Liver (tissue), 10 donors: ENCODE measurements at places on chromosomes 2 and 18.
A peak's percentile ranks its signal among the peaks of the same experiment; 100 is the strongest.

GRCh38 chr18:8988260-8988871, 114.1 kb upstream of the NDUFV2 start:
- DNase-seq: peak; percentile 42

GRCh38 chr2:63434024-63435001, 154.0 kb downstream of the WDPCP start:
- DNase-seq: no peak

GRCh38 chr18:8868276-8868675, 162.9 kb downstream of the MTCL1 start:
- DNase-seq: no peak

DNA sequence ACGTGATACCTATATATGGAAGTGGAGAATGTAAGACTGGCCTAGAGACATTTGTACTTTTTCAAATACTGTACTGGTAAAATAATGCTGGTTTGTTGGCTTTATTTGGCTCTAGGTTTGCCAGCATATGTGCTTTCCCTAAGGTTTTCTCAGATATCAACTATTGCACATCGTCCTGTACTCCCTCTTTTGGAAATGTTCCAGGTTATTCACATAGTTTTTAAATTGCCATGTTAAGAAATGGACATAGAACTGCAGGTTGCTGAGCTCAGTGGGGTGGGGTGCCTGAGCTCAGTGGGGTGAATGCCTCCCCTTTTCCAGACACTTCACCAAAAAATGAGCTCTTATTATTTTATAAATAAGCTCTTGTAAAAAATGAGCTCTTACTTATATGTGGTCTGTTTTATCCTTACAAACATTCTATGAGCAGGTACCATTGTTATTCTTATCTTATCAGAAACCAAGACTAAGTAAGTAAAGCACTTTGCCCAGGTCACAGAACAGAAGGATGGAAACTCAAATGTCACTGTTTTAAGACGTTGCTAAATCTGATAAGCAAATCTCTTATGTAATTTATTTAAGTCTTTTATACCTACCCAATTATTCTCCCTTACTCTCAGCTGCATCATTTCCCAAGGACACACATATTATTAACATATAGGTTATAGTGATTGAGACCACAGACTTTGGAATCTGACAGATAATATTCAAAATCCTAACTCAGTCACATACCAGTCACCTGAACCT, 99.0 kb downstream of the CPS1 start:
- no peak for DNase-seq

DNA sequence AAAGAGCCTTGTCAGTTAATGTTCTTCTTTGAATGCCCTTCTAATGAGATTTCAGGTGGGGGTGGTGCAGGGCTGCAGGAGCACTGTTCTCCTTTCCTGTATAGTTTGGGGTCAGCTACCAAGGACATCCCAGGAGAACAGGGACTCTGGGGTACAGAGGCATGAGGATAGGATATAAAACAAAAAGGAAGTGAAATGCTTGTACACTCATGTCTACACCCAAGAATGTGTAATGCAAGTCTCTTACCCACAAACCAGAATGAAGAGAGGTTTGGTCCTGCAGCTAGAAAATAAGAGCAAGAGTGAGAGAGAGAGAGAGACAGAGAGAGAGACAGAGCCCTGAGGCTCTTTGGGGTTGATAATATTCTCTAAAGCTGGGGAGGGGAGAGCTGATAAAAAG, 151.8 kb upstream of the KCTD1 start:
- no peak for DNase-seq

GRCh38 chr2:150327564-150328489, 159.6 kb downstream of the RND3 start:
- DNase-seq: no peak

DNA sequence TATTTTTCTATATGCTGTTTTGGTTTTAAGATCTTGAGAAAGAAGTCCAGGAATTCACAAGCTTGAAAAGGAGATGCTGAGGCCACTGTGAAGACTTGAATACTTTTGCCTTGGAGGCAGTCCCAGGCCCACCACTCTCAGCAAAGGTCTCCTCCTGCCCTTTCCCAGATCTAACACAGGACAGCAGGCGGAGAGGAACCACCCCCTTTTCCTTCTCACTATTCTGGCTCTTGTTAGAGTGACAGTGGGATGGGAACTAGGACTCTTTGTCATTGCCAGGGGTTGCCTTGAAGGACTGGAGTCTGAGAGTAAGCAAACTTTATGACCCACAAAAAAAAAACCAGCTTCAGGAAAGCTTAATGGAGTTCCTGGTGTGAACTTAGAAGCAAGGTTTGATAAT, 54.7 kb downstream of the E2F6 start:
- no peak for DNase-seq

GRCh38 chr2:152132306-152132705, 33.5 kb upstream of the CACNB4 start:
- DNase-seq: no peak

- no peak for DNase-seq
These were observed 101.9 kb upstream of the CTDP1 start for GRCh38 chr18:79577451-79578395.

DNA sequence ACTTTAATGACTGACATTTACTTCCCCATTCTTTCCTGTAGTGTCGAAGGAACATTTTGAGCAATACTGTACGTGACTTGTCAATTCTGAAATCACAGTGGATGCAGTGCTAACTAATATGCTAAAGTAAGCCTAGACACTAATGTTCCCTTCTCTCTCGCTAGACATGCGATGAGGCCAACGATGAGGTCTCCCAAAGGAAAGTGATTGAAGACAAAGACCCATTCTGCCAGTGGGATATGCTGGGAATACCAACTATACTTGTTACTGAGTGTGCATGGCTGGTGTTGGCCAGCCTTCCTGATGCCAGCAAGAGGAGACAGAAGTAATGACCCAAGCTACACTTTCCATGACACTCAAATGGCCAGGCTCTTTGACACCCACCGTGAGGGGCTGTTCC, 2.5 kb upstream of the SERPINE2 start:
- DNase-seq: no peak
